ENCODE measurements at places on chromosomes 5 and 9. TPM values are rescaled to one million over a fixed set of nuclear protein-coding genes. Genes with fewer than 3 reads are reported as not detected.

The EPB41L4B gene
- total RNA-seq: 21.6 TPM

The ANKS6 gene
- 7.4 TPM for total RNA-seq

The PPP3R2 gene
- total RNA-seq: not detected

The SPATA6L gene
- 0.56 TPM for total RNA-seq

The TYRP1 gene
- 31.0 TPM for total RNA-seq

The ARRDC3 gene
- total RNA-seq: 23.7 TPM

The CATSPER3 gene
- 0.68 TPM for total RNA-seq

The AUH gene
- 22.1 TPM for total RNA-seq

The FBXW2 gene
- 45.5 TPM for total RNA-seq
